ENCODE measurements at places on chromosomes 3 and 15. TPM values are rescaled to one million over a fixed set of nuclear protein-coding genes. Genes with fewer than 3 reads are reported as not detected.

- no peak for DNase-seq
These were observed 1032.4 kb downstream of the MCTP2 start for GRCh38 chr15:95263751-95264150.

GRCh38 chr3:19576343-19576742 is 357.7 kb downstream of the EFHB start:
- no peak for DNase-seq

- DNase-seq = no peak
These were observed 30.7 kb downstream of the NANOGP8 start for GRCh38 chr15:35054380-35054779.

GRCh38 chr15:26087881-26088280 is 224.8 kb upstream of the ATP10A start:
- DNase-seq = no peak

- DNase-seq = no peak
These were observed 193.0 kb downstream of the ATP10A start for GRCh38 chr15:25670025-25670554.

GRCh38 chr15:63545520-63545919 is 41.1 kb downstream of the USP3 start:
- DNase-seq = no peak

DNA sequence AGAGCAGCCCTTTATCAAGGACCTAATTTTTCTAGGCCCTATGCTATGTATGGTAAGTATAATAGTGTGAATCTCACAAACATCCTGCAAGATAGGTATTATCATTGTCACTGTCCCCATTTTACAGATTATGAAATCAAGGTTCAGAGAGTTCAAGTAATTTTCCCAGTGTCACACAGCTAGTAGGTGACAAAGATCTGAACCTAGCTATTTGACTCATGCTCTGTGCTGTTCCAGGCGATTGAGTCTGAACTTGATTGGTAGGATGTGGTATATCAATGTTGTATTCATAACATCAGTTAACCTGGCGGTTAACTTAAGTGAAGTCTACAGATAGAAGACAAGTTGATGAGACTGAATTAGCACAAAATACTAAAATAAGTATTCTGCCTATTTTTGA is 229.9 kb downstream of the CHST2 start:
- no peak for DNase-seq

- no peak for DNase-seq
These were observed 97.1 kb downstream of the STRIT1 start for GRCh38 chr3:155196131-155197021.

DNA sequence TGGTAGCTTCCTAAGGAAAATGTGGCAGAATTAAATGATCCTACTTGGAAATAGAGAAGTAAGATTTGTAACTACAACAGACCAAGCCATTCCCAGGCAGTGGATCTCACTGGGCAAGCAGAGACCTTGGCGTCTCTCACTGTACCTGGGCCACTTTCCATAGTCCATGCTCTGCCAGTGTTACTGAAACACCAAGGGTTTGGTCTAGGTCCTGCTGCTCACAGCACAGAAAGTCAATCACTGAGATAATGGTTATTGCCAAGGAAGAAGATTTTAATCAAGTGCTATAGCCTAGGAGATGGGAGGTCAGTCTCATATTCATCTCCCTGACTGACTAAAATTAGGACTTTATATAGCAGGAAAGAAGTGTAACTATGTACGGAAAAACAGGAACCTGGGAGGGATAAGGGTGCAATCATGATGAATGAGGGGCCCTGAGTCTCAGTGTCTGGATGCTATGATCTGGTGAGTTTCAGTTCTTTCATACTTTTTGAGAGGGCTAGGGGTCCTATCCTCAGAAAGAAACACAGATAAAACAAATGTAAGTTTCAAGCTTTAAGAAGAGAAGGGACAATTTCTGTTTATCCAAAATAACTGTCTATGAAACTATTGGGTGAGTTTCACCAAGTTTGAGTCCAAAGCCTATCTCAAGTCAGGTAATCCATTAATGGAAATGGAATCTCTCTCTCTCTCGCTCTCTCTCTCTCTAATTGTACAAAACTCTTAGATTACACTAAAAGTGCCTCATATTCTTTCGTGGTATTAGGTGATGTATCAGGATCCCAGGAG is 20.6 kb downstream of the GPR15 start:
- no peak for DNase-seq

DNA sequence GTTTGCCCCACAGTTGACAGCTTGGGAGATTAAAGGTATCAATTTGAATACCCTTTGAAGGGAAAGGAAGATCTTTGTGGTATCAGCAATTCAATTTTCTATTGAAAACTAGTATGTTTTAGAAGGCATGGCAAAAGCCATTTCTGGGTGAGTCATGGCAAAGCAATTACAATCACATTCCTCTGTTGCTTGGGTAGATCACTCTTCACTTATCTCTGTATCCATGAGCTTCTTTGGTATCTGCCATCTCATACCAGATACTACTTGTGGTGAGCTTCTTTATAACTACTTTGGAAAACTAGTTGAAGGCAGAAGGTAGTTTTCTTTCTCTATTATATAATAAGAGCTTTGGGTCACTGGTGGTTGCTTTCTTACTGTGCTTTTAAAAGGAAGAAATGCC is 28.3 kb upstream of the LSAMP start:
- DNase-seq = no peak

- no peak for DNase-seq
These were observed 358.8 kb downstream of the VPS13C start for GRCh38 chr15:61701455-61701854.

DNA sequence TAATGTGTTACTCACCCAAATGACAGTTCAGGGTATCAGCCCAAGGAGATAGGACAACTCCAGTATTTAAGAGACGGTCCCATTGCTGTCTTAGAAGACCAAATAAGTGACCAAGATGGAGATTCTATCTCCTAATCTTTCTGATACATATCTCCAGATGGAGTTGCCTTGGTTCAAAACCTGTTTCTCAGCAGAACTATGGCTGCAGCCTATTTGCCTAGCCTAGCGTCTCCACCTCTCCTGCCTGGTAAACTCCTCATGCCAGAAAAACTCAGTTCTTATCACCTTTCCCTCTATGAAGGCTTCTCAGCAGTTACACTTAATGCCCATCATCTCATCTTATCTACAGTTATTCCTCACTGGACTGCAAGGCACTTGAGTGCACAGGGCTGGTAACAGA is 1.2 kb upstream of the CSPG5 start:
- DNase-seq = no peak

GRCh38 chr15:62462268-62462667 is 297.2 kb upstream of the C2CD4B start:
- DNase-seq = no peak

DNA sequence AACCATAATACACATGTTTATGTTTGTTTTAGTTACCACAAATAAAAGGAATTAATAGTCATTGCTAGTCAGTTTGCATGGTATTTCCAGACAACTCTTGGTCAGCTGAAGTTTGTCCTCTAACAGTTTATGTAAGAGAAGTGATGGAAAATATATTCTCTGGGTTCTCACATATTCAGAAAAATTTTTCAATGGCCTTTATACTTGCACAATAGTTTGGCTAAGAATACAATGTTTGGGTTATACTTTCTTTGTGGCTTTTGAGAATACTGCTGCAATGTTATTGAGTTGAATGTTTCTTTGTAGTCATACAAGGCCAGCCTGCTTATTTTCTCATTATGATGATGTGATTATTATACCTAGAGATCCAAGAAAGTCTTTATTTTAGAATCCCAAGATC is 133.9 kb downstream of the RAP2B start:
- DNase-seq = no peak

DNA sequence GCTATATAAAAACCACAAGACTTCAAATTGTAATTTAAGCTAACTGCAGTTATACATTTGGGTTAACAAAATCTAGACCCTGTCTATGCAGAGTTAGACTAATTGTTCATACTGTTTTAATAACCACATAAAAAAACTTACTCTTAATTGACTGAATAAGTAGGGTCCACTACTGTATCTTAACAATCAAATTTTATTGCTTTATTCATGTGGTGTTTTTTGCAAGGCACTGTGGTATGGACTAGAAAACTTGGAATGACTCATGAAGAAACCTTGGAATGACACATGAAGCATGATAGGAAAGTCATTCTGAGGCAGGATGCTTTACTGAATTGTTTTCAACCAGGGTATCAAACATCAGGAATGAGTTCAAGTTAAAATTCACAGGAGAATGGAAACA is 2.3 kb downstream of the SERP1 start:
- no peak for DNase-seq

- DNase-seq = peak; percentile 78
These were observed at the start of gene ZMYND10 for GRCh38 chr3:50345586-50346234. ZMYND10 (minus strand) TSS chr3:50345732; CDS start chr3:50345579, 153 bp downstream.

- no peak for DNase-seq
These were observed 2.3 kb upstream of the TLE3 start for GRCh38 chr15:70099967-70100473.

GRCh38 chr15:66163553-66163952 is 90.0 kb downstream of the MEGF11 start:
- no peak for DNase-seq

DNA sequence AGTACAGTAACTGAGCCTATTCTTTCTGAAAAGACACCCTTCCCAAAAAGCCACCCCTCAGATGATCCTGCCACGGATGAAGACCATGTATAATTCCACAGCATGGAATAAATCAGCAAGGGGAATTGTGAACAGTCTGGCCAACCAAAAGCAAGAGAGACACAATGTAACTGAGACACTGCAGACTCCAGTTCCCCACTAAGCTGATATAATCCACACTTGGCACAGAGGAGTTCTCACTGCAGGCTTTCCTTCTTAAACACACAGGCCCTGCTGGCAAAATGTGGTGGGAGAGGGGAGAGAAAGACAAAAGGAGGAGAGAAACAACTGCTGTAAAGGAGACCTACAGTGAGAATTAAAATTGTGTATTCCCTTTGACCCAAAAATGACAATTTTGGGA is 12.7 kb downstream of the GPR156 start:
- DNase-seq = no peak

DNA sequence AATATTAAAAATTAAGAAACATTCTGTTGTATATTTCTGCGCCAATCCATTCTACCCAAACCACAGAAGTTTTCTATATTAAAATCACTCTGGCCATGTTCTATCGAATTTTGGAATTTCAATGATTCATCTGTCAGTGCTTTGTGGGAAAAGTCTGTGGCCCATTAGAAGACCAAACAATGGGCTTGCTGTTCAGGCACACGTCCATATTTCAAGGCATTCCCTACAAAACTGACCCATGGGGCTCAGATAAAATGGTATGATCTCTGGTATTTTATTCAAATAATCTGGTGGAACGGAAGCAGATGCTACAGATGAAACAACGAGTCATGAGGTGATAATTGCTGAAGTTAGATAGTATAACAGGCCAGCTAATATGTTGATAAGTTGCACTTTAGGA is 12.4 kb downstream of the NPHP3 start:
- DNase-seq = no peak

- DNase-seq = no peak
These were observed 767.7 kb upstream of the ALCAM start for GRCh38 chr3:104598848-104599511.

DNA sequence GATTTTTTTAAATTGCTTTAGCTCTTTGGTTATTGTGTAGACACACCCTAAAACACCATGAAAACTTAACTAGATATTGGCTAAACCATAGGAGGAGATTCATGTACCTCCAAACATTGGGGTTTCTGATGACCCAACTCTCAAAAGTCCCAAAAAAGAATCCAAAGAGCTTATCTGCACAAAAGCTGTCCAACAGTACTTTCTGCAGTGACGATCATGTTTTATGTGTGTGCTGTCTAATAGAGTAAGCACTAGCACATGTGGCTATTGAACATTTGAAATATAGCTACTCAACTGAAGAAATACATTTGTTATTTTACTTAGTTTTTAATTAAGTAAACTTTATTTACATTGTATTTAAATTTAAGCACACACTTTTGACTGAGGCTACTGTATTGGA is 818.2 kb upstream of the LMCD1 start:
- DNase-seq = no peak

DNA sequence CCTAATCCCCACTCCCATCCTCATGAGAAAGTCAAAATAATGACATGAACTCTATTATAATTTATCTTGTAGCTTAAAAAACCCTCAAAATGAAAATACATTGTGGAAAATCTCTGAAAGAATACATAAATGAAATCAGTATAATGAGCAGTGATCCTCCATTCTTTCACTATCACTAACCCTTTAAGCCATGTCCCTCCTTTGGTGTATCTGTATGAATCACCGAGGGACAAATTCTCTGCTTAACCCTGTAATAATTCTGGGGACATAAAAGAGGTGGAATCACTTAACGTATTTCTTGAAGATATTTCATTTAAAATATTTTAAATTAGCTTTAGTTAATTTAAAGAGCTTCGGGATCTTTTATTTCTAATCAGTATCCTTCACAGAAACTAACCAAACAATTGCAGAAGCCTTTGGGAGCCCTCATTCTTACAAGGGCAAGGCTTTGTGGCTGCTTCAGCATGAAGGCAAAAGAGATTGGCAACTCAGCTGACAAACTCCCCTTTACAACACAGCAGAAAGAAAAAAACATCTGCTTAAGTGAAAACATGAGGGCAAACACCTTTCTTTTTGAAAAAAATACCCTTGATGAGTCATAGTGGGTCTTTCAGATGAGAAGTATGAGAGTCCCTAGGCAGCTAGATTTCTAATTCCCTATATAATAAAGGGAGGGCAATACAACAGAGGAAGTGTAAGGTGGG is 44.0 kb upstream of the ALCAM start:
- no peak for DNase-seq

DNA sequence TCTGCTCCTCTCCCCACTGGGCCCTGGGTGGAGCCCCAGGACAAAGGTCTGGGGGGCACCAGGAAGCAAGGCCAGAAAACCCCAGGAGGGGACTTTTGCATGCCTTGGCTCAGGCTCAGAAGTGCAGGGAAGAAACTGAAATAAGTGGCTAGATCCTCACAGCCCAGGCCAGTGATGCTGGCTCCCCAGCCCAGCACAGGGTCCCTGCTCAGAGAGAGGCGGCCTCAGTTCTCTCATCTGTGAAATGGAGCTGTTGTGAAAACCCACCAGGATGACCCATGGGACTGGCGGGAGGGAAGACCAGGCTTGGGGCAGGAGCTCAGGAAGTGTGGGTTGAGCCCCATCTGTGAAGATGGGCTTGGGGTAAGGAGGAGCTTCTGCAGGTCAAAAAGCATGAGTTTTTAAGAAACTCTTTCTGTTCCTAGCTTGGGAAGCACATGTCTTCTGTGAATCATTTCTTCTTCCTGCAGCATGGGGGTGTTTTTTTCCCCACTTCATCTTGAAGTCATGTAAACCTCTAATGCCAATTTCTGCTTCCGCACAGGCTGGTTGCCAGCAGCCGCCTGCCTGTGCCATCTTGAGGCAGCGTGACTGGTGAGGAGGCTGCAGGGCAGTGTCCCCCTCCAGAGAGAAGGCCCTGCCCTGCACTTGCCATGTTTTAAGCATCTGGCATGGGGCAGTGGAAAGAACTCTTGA is 118.6 kb downstream of the SMAD6 start:
- no peak for DNase-seq

The ANKDD1A gene
- total RNA-seq = 8.9 TPM

The BFSP2 gene
- not detected for total RNA-seq

The ASB14 gene
- total RNA-seq = not detected

The SNX22 gene
- 0.16 TPM for total RNA-seq

The MNS1 gene
- 0.73 TPM for total RNA-seq

The KIF15 gene
- total RNA-seq = 37.8 TPM

The ANKUB1 gene
- total RNA-seq = not detected

The GOLGA6L7 gene
- total RNA-seq = not detected

The AMIGO3 gene
- total RNA-seq = not detected

The SNTN gene
- total RNA-seq = not detected

The LRTM1 gene
- not detected for total RNA-seq

Measured in activated naive CD4-positive, alpha-beta T cell treated with anti-CD3 and anti-CD28 coated beads, Interleukin-2, amount 50 U/mL, for 72 hours (primary cell).